ENCODE measurements at places on chromosomes 3 and 15.

DNA sequence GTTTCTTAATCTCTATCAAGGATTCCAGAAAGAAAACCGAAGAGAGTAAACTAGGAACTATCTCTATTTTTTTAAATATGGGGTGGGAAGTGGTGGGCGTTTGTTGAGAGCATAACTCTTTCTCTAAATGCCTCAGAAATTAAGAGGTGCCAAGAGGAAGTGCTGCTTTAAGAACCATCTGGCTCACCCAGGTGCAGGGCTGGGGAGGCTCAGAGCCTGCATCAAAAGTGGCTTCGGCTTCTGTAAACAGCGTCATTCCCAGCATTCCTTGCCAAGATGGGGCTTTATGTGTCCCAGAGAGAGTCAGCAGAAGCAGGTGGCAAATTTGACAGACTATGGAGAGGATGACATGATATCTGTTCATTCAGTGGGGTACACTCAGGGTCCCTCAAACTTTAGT lies 123.3 kb upstream of the BFSP2 start:
- DNase-seq, result no peak

- DNase-seq, result no peak
These were observed 82.1 kb upstream of the RASGRP1 start for GRCh38 chr15:38646716-38647115.

DNA sequence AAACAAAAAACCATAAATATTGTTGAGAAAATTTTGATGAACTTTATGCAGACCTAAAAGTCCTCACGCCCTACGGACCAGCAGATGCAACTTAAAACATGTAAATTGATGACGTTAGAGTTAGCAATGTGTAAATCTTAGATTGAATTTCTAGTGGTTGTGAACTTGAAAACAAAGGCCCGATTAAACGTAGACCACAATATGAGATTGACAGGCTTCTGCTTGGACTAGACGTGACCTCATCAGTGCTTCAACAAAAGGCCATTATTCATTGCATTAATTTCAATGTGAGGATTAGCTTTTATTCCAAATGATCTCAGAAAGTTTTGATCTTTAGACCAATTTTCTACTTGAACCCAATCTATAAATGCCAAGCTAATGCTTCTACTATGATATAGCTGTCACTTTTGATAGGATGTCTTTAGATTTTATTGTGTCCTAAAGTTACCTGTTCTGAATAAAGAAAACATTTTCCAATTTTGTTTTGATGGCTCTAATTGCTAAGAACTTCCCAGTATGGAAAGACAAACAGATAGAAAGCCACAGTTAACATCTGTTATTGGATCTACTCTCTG lies 55.4 kb upstream of the SPPL2A start:
- DNase-seq, result no peak

DNA sequence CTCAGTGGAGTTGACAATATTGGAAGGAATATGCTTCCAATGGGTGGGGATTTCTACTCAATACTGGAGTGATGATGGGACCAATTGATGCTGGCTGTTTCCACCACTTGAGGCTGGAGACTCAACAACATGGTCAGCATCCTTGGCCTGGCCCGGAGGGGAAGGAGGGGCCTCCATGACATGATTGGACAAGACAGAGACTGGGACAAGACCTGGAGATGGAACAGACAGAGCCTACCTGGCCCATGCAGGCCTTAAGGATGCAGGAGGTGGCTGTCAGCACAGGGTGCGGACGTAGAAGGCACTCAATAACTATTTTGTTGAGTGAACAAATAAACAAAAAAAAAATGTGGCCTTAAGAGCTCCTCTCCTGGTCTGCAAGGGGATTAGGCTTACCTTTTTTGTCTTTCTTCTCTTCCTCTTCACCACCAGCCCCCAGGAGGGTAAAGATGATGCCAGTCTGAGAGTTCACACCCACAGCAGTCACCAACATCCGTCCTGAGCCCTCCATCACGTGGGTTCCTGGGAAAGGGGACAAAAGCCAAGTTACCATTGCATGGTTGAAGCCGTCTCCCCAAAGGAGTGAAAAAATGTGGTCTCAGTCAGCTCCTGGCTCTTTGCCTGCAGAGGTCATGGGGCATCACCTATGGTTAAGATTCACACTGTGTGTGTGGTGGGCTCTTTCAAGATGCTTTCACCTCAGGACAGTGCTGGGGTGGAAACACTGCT lies 67.1 kb upstream of the SEC13 start:
- no peak for DNase-seq

DNA sequence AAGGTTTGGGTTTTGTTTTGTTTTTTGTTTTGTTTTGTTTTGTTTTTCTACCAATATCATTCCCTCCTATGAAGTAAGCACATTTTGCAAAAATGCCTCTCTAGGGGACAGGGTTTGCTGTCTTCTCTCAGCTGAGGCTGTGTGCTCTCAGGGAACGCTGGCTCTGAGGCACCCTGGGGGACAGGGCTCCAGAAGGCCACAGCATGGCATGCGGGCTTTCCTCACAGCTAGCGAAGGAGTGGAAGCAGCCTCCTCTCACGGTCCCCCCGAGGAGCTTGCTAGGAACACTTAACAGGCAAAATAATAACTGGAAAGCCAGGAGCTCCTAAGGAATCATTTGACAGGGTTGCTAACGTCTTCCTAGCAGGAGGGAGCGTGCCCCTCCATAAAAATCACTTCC lies 227.7 kb upstream of the ST8SIA2 start:
- DNase-seq, result no peak

- DNase-seq, result no peak
These were observed 212.5 kb downstream of the OSBPL10 start for GRCh38 chr3:31768479-31769125.

- no peak for DNase-seq
These were observed 118.7 kb upstream of the PTPRG start for GRCh38 chr3:61442696-61443095.

- DNase-seq, result no peak
These were observed 4.2 kb downstream of the MFGE8 start for GRCh38 chr15:88908697-88909621.

DNA sequence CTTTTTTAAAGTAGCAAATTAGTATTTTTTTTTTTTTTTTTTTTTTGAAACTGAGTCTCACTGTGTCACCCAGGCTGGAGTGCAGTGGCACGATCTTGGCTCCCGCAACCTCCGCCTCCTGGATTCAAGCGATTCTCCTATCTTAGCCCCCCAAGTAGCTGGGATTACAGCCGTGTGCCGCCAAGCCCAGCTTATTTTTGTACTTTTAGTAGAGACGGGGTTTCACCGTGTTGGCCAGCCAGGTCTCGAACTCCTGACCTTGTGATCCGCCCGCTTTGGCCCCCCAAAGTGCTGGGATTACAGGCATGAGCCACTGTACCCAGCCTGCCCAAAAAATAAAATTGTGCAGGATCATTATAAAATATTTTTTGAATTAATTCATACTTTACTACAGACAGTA lies 272.2 kb upstream of the UBE2E1 start:
- no peak for DNase-seq

DNA sequence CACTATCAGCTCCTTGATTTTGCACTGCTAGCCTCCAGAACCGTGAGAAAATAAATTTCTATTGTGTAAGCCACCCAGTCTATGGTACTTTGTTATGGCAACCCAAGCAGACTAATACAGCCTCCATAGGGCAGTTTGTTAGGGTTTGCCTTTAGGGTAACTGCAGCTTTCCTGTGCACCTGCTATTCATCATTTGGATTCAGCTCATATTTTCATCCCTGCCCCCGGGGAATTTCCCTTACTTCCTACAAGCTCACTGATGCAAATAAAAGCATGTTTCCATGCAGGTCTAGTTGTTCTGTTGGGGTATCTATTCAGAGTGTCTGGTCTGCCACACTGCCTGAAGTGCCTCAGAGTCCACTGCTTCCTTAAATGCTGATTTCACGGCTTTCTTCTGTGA lies 48.6 kb upstream of the ATOSA start:
- DNase-seq, result no peak

DNA sequence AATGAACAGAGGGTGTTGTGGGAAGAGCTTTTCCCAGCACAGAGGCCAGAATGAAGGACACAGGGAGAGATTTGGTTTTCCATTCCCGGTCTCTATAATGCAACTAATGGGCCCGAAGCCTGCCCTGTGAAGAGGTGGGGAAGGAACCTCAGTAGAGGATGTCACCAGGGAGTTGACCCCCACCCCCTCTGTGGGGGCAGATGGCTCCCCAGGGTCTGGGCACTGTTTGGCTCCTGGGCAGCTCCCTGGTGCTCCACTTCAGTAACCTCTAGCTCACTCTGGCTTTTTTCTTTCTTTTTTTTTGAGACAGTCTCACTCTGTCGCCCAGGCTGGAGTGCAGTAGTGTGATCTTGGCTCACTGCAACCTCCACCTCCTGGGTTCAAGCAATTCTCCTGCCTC lies 109.1 kb upstream of the DLG1 start:
- DNase-seq, result no peak

- DNase-seq, result peak; percentile 5
These were observed 379.1 kb upstream of the PROK2 start for GRCh38 chr3:72163809-72164634.

- DNase-seq, result no peak
These were observed 53.9 kb downstream of the NIPA2 start for GRCh38 chr15:22892333-22892732.

- DNase-seq, result no peak
These were observed 55.4 kb upstream of the ALDH1A3 start for GRCh38 chr15:100824211-100824610.

- DNase-seq, result no peak
These were observed 23.9 kb upstream of the UBE2E1 start for GRCh38 chr3:23781871-23782270.

DNA sequence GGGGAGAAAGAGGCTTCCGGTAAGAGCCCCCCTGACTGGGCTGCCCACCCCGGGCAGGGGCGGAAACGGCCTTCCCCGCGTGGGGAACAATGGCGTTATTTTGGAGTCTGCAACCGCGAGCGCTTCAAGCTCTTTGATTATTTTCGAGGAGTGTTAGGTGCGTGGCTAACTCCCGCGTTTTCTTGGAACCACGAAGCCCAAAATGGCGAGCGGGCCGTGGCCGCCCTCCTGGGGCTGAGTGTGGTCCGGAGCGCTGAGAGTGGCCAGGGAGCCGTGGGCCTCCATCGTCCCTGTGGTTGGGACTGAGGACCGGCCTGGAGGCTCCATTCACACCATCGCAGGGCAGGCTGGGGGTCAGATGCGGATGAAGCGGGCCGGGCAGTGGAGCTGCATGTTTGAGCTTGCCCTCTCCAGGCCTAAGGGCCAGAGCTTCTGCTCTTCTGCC lies 44.6 kb upstream of the POLG start:
- DNase-seq, result no peak

- DNase-seq, result no peak
These were observed 36.3 kb upstream of the MEIS2 start for GRCh38 chr15:37136666-37137065.

- DNase-seq, result no peak
These were observed 158.4 kb upstream of the CCDC54 start for GRCh38 chr3:107218864-107219269.

DNA sequence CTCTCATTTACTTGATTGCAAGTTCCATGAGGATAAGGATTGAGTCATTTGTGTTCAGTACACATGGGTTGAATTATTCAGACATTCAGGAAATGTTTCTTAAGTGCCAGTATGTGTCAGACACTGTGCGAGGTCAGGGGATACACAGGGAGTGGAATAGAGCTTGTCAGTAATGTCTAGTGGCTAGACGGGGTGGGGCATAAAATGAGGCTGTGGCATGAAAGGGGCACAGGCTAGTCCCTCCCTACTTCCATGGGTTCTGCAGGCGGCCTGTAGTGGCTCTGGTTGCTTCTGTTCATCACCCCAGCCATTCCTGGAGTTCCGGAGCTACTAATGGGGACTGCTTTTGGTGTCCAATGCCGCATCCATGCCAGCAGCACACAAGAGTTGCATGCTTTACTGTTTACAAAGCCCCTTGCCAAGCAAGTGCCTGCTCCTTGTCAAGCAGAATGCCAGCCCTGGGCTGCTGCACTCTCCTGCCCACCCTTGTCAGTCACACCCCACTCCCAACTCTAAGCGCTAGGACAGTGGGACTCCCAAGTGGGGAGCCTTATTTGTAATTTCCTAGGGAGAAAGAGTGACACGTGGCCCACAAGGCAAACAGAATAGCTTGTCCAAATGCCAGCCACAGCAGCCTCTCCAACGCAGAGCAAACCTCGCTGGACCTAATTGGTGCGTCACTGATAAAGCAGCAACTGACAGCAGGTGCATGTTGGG lies 70.8 kb downstream of the RAB11A start:
- DNase-seq, result no peak

- no peak for DNase-seq
These were observed 17.8 kb upstream of the ATP13A4 start for GRCh38 chr3:193572426-193572908.

DNA sequence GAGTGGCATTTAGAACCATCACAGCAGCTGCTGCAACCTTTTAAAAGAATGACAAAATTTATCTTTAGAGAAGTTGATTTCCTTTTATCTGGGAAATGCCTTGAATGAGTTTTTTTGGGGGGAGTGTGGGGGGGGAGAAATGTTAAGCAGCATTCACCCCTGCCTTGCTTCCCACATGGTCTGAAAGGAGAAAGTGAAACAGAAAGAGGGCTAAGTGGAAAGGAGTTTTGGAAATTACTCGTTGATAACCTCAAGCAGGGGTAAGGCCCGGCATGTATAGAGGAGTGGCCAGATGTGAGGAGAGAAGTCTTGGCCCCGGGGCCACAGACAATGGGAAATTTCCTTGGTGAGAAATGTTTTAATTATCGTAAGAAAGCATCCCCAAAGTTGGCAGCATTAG lies 23.5 kb downstream of the B3GALNT1 start:
- DNase-seq, result no peak

GRCh38 chr15:90887037-90887481 lies 2.8 kb downstream of the FES start:
- no peak for DNase-seq

GRCh38 chr3:141241616-141242376 lies 10.2 kb downstream of the PXYLP1 start:
- DNase-seq, result no peak

- DNase-seq, result no peak
These were observed 110.3 kb downstream of the WNT5A start for GRCh38 chr3:55376753-55377347.

DNA sequence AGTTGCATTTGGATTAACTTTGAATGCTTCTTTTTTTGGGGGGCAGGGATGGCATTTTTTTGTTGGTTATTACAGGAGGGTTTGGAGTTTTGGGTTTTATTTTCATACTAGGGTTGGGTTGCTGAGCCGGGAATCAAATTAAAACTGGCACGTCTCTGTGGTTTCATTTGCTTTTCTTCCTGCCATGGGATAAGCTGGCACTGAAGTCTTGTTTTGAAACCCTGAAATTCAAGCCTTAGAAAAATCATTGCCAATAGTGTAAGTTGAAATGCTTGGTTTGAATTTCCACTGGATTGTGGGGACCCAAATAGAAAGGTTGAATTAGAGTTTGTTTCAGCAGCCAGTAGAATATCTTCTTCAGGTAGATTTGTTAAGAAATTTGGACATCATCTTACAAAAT lies 193.1 kb upstream of the DCBLD2 start:
- no peak for DNase-seq

Data from esophagus squamous epithelium (tissue), 5 donors.